HAP-1 (cell line): ENCODE measurements at places on chromosomes 1 and 21.

DNA sequence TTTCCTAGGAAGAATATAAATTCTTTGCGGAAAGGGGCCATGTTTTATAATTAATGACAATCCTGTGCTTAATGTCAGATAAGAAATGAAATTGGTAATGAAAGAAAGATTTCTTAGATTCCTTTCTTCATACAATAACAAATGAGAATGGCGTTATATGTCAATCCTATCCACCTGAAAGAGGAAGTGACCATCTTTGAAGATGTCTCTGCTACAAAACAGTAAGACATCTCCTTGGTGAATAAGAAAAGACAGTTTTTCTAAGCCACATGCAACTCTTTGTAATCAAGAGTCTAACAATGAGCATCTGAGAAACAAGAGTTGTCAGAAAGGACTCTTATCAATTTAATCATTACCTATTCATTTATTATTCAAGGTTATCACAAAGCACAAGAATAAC is 286.0 kb downstream of the VAV3 start:
- DNase-seq, result no peak

GRCh38 chr21:32978331-32979270 is 47.1 kb upstream of the OLIG2 start:
- no peak for DNase-seq

DNA sequence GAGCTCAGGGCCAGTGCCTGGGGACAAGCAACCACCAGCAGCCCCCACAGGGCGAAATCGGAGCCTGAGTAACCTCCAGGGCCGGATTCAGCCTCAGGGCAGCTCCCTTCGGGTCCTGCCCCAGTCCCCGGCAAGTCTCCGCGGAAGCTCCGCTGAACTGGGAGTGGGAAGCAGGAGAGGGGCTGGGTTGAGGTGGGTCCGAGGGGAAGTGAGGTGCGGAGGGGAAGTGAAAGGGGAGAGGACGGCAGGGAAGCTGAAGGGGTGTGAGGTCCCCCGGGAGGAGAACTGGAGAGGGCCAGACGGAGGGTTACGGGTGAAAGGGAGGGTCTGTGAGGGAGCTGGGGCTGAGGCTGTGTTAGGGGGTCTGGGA is 560 bp downstream of the PADI2 start:
- no peak for DNase-seq

DNA sequence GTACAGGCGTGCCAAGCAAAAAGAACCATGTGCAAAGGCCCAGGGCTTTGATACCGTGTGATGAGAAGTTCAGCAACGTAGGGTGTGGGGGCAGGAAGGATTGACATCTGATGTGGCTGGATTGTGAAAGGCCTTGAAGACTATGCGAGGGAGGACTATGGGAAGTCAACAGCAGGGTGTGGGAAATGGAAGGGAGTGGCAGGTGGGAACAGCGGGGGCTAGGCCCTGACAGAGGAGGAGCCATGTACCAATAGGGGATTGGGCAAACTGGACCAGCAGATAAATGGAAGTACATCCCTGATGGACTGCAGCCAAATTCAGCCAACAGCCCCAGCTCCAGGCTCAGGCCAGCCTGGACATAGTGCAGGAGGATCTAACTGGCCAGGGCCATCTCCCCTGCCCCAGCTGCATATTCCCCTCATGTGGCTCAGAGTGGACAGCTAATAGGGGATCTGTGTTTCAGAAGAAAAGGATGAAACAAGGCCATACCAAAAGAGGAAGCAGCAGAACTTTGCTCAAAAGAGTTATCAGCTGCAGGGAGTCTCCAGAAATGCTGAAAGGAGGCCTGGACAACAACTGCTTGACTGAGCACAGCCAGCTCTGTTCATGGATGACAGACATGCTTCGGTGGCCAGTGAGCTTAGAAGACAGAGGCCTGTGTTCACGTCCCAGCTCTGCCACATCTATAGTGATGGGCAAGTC is 140.2 kb upstream of the SGIP1 start:
- DNase-seq, result no peak

DNA sequence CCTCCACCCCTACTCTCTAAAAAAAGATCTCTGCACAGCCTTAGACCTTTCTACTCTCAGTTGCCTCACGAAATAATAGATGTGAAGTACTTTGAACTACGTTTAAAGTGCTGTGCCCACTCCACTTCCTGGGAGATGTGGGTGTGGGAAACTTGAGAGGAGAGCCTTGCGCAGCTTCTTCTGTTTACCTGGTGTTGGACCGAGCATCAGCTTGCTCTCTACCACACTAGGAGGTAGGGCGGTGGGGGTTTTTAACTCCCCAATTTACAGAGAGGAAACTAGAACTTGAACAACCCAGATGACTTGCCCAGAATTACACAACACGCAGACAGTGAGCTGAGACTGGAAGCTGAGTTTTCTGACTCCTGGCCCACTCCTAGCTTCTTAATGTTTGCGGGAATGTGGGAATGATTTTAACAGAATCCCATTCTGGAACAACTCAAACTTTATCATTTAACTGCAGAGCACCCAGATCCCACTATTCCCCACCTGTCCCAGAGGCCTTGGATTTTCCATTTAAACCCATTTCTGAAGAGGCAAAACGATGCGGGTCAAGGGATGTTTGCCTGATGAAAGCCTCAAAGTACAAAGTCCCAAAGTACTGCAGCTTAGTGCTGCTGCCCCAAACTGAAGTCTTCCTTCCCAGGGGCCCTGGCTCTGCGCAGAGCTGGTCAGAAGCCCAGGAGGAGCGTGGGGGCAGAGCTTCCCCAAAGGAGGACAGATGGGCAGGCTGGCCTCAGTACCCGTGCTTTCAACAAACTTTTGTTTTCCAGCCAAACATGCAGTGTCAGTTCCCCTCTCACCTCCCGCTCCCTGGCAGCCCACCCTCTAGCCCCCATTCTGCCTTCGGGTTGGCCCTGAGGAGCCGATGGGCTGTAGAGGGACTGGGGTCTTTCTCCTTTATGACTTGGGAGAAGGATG is 19.0 kb downstream of the BTG2 start:
- no peak for DNase-seq

DNA sequence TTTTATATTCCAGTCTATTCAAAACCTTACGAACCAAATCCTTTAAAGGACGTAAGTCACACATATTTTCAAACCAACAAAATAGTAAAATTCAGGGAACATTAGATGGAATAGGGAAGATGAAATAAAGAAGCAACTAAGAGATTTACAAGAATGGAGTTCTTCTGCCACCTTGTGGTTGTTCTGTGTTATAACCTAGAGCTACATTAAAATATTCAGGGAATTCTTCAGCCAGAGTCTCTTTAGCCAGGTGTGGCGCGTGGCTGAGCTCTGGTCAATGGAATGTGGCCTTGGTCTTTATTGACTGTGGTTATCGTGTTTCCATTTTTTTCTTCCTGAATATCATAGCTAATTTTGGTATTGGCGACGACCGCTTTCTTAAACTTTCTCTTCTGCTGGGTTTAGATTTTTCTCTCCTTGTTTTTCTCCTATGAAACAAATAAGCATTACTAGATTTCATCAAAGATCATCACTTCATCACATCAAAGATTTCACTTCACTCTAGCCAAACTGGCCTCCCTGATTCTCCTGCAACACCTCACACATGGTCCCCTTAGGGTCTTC is 221.3 kb downstream of the MRPL39 start:
- DNase-seq, result peak; percentile 86

DNA sequence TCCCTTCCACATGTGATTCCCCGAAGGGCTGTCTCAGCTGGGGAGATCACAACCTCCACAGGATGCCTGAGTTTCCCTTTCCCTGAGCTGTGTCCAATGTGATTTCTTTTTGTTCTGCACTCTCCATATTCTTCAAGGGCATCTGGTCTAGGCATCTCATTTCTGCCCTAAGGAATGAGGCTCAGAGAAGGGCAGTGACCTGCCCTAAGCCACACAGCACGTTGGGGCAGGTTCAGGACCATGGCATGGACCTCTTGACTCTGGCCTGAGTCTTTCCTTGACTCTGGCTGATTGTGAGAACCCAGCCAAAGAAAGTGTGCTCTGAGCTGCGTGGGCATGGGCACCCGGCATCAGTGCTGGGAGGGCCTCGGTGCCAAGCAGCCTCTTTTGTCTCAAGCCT is 590.3 kb downstream of the PTPRU start:
- DNase-seq, result no peak

DNA sequence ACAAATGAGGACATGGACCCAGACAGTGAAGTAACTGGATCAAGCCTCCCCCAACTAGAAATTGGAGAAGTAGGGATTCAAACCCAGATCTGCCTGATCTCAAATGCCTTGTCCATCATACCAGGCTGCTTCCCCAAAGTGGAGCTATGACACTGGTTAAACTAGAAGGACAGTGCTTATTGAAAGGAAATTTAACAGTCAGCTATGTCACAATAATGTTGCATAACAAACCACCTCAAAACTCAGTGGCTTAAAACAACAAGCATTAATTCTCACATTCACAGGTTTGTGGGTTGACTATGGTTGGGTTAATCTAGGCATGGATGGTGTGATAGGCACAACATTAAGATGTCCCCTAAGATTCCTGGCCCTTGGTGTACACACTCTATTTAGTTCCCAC is 107.1 kb downstream of the TAS1R2 start:
- DNase-seq, result no peak

DNA sequence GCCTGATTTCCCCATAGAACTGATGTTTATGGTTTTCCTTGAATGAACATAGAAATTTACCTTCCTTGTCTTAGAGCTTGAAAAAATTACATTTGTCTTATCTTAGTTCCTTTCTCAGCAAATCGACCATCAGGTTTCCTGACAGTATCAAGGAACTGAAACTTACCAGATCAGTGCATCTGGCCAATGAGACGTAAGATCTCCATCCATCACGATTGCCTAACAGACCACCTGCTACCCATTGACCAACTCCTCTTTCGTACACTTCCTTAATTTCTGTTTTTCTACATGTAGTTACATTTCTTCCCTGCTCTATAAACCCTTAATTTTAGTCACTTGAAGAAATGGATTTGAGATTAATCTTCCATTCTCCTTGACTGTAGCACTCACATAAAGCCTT is 57.4 kb upstream of the TMPRSS15 start:
- no peak for DNase-seq

DNA sequence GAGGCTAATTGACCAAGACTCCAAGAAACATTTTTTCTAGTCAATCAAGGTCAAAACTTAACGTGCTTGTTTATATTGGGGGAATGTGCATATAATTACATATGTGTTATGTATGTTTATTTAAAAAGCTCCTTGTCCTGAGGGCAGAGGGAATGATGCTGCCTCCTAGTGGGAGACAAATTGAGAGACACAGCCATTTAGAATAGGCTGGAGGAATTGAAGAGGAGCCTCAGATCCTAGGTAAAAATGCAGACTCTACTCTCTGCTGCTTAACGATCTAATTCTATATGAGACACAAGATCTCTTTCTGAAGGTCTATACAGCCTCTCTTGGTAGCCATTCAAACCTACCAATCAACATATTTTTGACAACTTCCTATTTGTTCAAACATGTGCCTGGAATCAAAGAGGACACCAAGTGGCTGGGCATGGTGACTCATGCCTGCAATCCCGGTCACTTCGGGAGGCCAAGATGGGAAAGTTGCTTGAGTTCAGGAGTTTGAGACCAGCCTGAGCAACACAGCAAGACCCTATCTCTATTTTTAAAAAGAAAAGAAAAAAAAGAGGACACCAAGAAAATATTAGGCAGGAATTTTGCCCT is 136.6 kb upstream of the ZNF648 start:
- no peak for DNase-seq

DNA sequence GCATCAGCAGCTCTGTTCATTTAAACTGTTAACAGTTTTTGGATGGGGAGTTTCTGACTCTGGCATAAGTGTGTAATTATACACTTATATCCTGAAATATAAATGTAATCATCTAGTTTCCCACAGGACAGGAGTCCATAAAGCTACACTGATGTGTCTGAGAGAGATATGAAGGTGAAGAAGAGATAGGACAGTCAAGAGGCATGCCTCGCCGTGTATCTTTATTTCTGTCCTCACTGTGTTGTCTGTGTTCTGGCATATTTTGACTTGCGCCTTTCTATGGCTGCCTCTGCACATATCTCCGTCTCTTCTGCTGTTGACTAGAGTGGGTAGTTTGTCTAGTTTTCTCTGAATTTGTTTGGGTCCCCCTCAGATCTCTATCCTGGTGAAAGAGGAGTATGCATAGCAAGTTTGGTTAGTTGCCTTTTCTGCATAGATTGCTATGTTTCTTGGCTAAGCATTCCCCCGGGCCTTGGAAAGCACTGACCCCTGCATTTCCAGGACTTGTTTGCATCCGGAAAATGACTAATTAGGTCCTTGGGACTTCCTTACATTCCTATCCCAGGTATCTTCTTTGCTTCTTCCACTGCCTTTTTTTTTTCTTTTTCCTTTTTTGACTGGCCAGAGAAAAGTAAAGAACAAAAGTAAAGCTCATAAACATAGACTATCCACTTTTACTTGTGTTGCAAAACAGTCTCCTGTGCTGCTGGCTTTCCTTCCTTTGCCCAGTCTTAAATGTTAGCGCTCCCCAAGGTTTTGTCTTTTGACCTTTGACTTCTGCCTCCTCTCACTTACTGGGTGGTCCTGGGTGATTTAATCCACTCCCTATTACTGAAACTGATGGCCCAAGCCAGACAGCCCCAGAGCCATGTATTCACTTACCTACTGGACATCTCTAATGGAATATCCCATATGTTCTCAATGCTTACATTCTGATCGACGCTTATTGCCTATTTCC is 27.6 kb upstream of the CNN3 start:
- DNase-seq, result no peak

- DNase-seq, result no peak
Measured at GRCh38 chr1:16064536-16065268, 8.7 kb downstream of the FAM131C start.

GRCh38 chr1:9922342-9922741 is 12.3 kb upstream of the CTNNBIP1 start:
- DNase-seq, result no peak

DNA sequence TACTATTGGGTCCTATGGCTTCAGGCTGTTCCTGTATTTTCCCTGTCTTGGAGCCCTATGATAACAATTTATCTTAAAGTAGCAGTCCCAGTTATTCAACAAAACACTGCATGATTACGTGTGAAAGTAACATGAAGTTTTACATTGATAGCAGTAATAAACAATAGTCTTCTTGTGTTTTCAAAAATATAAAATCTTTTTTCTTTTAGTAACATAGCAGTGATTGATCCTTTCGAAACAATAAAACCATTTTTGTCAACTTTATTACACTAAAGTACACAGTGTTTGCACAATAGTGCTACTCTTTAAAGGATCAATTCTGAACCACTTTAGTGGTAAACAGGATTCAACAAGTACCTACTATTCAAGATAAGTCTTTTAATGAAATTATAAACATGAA is 90.6 kb downstream of the GPATCH2 start:
- DNase-seq, result no peak

DNA sequence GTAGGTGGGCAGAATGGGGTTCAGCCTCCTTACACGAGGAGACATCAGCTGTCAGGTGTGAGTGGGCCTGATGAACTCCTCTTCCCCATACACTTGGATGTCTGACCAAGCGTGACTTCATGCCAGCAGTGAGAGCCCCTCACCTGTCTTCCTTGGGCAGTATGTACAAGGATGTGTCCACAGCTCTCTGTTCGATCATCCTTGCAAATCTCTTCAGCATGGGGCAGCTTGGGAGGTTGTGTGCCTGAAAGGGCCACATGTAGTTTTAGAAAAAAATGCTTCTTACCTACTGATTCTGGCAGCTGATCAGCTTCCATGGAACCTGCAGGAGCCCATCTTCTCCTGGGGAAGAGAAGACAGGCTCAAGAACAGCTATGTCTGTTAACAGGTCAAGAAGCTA is 18.0 kb downstream of the ACP6 start:
- no peak for DNase-seq

GRCh38 chr1:151970626-151971025 is 23.0 kb downstream of the S100A10 start:
- no peak for DNase-seq
